ENCODE measurements at places on chromosomes 2 and 18.
A peak's percentile ranks its signal among the peaks of the same experiment; 100 is the strongest.

DNA sequence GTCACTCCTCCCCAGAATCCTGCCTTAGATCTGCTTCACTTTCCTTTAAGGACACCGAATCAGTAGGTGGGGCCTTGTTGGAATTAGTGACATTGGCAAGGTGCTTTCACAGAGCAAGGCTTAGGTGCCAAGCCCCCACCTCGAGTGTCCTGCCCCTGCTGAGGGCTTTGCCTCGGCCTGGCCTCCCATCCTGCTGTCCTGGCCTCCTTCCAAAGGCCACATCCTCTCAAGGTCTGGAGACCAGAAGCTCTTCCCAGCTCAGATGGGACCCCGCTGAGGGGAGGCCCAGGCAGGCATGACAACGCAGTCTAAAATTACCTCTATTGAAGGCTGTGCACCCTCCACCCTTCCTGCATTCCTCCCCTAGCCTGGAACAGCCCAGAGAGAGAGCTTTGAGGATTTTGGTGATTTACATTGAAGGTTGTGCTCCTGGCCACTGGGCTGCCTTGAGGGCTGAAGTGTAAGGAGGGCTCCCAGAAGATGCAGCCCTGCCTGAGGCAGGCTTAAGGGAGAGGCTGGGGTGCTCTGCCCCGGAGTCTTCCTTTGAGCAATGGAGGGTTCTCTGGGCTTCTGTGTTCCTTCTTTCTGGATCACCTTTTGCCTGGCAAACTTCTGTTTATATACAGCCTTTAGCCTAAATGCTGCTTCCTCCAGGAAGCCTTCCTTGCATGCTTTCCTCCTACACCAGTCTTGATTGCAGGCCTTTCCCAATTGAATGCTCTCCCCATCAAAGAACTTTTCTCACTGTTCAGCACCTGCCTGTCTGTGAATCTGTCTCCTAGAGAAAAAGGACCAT lies 154.4 kb downstream of the DDX1 start:
- DNase-seq = no peak

DNA sequence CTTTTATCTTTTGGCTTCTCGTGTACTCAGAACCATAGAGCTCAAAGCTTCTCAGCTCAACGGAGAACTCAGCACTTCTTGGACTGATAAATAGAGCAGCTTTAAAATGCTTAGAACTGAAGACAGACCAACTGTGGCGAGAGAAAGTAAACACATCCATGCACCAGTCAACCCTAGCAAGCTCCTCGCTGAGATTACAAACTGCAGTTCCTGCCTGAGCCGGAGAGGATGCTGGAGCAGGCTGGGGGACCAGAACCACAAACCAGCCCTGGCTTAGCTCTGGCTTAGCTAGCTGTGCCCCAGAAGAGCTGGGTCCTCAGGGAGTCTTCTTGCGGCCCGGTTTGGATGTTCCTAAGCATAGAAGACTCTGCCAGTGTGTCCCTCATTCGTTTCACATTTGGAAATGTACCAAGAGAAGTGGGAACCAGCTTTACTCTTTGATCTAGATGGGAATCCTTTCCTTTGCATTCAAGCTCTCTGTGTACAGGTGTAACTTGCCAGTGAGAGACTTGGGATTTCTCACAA lies 5.6 kb downstream of the PAX8 start:
- DNase-seq = no peak

- DNase-seq = no peak
Measured at GRCh38 chr18:80107426-80107825, 1.6 kb upstream of the ADNP2 start.

- DNase-seq = peak; percentile 34
Measured at GRCh38 chr18:22813648-22814328, 119.3 kb upstream of the RBBP8 start.

GRCh38 chr2:240269886-240270285 lies 129.4 kb upstream of the OTOS start:
- DNase-seq = no peak

Data from GM10248 (cell line).